Ecto neural progenitor cell (in vitro differentiated cells): ENCODE measurements at places on chromosomes 4 and X.

DNA sequence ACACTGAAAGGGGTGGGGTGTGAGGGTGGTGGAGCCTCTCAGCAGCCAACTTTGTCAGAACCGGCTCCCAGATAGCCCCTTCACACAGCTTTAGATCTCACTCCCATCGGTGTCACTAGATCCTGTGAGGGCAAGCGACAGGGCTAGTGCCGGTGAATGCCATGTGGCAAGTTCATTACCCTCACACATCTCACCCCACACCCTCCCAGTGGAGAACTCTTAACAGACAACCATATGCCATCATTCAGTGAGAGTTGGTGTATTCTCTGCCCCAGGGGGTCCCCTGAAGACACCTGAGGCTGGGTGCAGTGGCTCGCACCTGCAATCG, 15.3 kb downstream of the SEPTIN6 start:
- no peak for DNase-seq

DNA sequence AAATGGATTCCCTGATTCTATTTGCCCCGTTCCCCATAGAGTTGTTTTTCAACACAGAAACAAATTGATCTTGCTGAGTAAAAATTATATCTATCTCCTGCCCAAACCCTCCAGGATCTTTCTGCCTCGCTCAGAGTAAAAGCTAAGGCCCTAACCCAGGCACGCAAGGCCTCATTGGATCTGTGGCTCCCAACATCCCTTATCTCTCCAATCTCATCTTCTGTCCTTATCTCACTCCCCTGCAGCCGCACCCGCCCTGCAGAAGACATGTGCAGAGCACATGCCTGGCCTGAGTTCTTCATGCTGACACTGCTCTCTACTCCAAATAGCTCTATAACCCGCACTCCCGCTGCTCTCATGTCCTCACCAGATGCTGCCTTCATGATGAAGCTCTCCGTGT, 543.8 kb upstream of the ZFP42 start:
- no peak for DNase-seq

GRCh38 chr4:184748251-184748652, 14.4 kb upstream of the CENPU start:
- no peak for DNase-seq

GRCh38 chr4:10006601-10007435, 14.5 kb downstream of the SLC2A9 start:
- DNase-seq: no peak

DNA sequence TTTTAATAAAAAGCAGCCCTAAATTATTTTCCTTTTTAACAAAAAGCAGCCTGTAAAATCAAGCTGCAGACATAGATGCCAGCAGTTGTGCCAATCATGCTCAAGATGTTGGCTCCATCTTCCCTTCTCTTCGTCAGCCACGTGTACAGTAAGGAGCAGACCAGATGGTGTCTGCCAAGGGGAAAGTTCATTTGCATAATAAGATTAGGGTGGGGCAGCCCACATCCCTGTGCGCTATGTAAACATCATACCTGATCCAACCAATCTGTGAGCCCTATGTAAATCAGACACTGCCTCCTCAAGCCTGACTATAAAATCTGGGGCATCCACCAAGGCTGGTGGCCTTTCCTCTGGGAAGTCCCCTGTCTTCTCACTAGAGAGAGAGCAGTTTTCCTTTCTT, 23.1 kb upstream of the C1GALT1C1 start:
- no peak for DNase-seq

- no peak for DNase-seq
These were observed 102.9 kb downstream of the GRXCR1 start for GRCh38 chr4:42995343-42995944.

DNA sequence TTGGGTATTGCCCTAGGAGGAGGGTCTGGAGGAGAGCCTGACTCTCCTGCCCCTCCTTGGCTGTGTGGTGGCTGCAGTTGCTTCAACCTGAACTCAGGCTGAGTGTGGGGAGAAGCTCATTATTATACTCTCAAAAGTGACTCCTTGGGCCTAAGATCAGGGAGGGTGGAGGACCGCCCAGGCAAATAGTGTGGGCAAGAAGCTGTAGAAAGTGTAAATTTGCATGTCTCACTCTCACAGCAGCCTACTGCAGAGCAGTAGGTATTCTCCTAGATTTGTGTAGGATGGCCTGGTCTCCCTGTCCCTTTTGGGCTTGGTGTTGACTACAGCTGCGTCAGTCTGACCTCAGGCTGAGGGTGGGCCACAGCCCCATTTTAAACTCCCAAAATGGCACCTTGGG, 156.1 kb downstream of the ZNF330 start:
- no peak for DNase-seq

DNA sequence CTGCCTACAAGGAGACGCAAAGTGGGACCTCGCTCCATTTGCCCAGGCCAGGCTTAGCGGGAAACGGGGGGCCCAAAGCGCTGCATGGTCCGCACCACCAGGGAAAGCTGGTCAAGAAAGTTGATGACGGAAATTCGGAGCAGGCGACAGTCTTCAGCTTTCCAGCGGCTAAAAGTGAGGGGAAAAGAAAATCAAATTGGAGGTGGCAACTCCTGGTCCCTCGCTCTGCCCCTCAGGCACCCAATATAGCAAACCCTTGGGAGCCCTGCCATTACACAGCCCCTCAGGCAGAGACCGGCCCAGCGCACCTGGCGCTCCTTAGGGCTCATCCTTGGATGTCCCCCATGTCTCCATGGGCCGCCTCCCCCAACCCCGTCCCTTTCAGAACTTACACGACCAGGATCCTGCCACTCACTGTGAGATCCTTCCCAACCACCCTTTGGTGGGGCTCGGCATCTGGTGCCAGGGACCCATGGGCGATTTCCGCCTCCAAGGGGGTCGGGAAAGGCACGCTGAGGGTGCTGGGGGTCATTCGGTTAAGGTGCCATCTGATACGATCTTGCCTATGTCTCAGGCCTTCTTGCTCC, 1.1 kb downstream of the LAGE3 start:
- DNase-seq: no peak

DNA sequence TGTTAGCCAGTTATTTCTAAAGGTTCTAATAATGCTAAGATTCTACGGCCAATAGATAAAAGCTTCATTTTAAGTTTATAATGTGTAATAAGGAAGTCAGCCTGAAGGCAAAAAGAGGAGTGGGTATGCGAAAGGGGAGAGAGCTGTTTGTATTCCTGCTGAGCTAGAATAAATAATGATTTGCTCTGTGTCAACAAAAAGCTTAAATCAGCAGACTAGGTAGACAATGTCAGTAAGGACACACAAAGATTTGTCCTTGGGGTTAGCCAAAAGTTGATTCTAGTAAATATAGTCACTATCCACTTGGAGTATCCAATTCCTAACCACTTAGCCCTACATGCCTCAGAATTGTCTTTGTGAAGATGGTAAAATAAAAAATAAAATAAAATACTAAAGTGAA, 90.3 kb upstream of the GRIA3 start:
- DNase-seq: no peak

GRCh38 chr4:111136438-111136837, 513.6 kb upstream of the PITX2 start:
- no peak for DNase-seq
